Chondrocyte (in vitro differentiated cells): ENCODE measurements at places on chromosomes 16 and 17. TPM values are rescaled to one million over a fixed set of nuclear protein-coding genes. Genes with fewer than 3 reads are reported as not detected.

- peak; percentile 77 for DNase-seq
These were observed 5.0 kb downstream of the ADCY7 start for GRCh38 chr16:50271148-50272041.

DNA sequence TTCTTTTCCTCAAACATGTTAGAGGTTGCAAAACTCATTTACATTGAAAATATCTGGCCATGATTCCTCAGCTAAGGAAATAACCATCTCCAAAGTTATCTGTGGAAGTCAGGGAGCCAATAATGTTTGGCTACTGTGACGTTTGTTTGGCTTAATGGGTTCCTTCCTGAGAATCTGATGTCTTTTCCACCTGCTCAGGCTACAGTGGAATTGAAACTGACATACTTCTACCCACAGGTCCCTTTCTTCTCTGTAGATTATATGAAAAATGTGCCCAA is 221.1 kb upstream of the XYLT1 start:
- no peak for DNase-seq

GRCh38 chr17:47703191-47703591 is 9.2 kb downstream of the TBKBP1 start:
- peak; percentile 89 for DNase-seq

DNA sequence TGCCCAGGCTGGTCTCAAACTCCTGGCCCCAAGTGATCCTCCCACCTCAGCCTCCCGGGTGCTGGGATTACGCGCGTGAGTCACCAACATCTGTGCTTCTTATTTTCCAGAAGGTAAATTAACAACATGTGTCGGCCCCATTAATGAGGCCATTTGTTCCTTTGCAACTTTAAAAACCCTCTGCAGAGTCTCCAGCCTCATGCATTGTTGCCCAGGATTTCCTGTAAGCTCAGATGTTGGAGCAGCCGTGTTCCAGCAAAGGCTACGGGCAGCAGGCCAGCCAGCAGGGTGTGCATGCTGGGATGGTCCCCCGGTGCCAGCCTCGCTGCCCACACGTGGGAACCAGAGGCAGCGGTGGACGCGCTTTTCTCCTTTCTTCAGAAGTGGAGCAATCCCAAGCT is 19.1 kb upstream of the HEXD start:
- no peak for DNase-seq

DNA sequence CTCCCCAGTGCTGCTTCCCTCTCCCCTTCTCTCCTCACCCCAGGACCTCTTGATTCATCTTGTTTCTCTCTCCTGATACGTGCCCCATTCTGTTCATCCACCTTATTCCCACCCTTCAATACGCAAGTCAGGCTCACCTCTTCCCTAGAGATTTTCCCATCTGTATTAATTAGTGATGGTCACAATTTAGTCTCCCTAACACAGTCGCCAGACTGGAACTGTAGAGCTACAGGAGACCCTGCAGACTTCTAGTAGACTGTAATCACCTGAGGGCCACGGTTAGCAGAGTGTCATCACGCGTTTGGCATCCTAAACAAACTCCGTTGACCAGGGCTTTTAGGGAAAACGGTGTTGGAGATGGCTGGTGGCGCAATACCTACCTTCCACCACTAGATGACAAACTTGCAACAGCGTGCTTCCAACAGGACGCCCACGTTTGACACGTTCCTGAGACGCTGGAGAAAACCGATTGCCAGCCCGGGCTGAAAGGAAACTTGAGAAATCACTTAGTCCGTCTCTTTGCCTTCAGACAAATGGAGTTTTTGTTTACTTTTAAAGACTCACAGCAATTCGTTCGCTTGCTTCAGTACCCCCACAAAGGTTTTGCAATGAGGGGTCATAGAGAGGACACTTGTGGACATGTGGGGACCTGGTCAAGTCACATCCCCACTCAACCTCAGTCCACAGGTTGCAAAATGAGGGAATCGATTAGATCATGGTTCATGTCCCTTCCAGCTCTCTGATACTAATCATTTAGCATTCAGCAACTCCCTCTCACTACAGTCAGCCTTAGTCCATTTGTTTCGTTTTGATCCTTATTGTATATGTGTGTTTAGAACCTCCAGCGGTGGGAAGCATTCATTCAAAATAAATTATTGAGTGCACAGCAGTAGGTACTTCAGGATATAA is 20.6 kb downstream of the MYL4 start:
- DNase-seq, result no peak

DNA sequence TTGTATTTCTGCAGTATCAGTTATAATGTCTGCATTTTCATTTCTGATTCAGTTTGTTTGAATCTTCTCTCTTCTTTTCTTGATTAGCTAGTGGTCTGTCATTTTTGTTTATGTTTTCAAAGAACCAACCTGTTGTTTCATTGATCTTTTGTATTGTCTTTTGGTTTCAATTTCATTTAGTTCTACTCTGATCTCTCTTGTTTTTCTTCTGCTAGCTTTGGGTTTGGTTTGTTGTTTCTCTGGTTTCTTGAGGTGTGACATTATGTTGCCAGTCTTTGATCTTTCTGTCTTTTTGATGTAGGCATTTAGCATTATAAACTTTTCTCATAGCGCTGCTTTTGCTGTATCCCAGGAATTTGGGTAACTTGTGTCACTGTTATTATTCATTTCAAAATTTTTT is 107.2 kb downstream of the PHKB start:
- DNase-seq, result no peak

DNA sequence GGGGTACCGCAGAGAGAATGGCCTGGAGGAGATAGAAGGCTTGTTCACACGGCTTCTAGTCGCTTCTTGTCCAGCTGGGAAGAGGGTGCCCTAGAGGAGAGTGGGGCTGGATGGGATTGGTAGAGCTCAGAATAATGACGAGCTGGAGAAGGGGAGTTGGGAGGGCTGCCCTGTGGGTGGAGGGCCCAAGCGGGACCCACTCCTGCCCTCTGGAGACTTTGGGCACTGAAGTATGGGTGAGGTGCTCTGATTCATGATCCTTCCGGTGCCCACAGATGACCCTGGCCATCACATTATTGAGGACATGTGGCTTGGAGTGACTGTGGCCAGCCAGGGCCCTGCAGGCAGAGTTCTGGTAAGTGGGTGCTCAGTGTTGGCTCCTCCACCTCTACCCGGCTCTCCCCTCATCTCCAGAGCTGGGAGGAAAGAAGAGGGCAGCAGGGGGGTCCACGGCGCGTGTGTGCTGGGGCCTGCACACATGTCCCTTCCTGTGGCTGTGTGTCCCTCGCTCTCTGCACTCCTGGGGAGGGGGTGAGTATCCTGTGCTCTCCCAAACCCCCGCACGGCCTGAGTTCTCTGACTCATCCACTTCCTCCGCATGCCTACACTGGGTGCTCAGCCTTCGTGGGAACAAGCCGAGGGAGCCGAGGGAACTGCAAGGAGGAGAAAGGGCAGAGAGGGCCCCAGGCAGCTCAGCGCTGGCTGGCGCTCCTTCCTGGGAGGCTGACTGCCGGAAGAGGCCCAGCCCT is 8.5 kb downstream of the ITGA3 start:
- DNase-seq, result peak; percentile 94

DNA sequence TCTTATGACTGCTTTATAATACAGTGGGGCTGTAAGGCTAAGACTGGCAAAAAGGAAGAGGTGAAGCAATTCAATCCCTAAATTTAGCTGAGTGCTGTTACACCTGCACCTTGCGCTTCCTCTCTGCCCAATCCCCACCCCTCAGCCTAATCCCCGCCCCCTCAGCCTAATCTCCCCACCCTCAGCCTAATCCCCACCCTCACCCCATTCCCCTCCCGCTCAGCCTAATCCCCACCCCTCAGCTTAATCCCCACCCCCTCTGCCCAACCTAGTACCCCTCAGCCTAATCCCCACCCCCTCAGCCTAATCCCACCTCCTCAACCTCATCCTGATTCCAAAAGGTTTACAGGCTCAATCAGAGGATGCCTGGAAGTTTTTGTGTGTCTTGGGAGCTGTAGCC is 155.5 kb downstream of the PMP22 start:
- DNase-seq, result no peak

Gene CA5A
- total RNA-seq, result not detected in 3 replicates

Gene CCDC200
- not detected in 3 replicates for total RNA-seq

Gene TEN1
- 17.1 to 22.2 TPM (median 21.8 TPM) in 3 replicates for total RNA-seq

Gene C16orf96
- total RNA-seq, result 0.12 to 0.23 TPM in 2 of 3 replicates, not detected in the other

Gene C16orf74
- total RNA-seq, result 0.82 to 1.6 TPM (median 1.0 TPM) in 3 replicates

Gene GDPD3
- 1.9 to 3.2 TPM (median 2.2 TPM) in 3 replicates for total RNA-seq

Gene CXCL16
- 4.7 to 8.0 TPM (median 5.4 TPM) in 3 replicates for total RNA-seq

Gene KRT13
- not detected in 3 replicates for total RNA-seq
